Iris pigment epithelial cell (primary cell): ENCODE measurements at places on chromosomes 2 and 18.

DNA sequence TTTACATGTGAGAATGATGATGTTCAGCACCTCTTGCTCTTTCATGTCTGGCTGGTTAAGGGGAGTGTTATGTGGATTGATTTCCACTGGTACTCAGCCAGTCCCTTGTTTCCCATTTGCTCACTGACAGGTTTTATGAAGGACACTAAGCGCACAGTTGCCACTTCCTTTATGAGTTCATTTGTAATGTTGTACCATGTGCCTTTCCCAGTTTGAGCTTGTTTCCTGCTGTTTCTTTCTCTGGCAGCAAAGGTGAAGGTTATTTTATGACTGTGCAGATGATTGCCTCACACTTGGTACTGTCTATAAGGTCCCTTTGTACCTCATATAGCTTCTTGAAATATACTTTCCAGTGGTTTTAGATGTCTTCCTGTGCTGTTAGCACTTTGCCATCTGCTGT is 1700.5 kb upstream of the TMEFF2 start:
- no peak for DNase-seq

DNA sequence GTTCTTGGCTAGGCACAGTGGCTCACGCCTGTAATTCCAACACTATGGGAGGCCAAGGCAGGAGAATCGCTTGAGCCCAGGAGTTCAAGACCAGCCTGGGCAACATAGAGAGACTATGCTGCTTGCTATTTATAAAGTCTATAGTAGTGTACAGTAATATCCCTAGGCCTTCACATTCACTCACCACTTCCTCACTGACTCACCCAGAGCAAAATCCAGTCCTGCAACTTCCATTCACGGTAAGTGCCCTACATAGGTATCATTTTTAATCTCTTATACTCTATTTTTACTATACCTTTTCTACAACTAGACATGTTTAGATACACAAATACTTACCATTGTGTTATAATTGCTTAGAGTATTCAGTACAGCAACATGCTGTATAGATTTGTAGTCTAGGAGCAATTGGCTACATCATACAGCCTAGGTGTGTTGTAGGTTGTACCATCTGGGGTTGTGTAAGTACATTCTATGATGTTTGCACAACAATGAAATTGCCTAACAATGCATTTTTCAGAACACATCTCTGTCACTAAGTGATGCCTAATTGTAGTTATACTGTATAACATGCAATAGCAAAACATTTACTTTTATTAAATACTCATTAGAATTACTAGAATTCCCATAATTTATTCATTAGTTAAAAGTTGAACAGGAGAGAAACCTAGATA is 8.8 kb downstream of the DHX57 start:
- DNase-seq = peak; percentile 37

- DNase-seq = no peak
These were observed 458.0 kb upstream of the HS6ST1 start for GRCh38 chr2:128776461-128777195.

DNA sequence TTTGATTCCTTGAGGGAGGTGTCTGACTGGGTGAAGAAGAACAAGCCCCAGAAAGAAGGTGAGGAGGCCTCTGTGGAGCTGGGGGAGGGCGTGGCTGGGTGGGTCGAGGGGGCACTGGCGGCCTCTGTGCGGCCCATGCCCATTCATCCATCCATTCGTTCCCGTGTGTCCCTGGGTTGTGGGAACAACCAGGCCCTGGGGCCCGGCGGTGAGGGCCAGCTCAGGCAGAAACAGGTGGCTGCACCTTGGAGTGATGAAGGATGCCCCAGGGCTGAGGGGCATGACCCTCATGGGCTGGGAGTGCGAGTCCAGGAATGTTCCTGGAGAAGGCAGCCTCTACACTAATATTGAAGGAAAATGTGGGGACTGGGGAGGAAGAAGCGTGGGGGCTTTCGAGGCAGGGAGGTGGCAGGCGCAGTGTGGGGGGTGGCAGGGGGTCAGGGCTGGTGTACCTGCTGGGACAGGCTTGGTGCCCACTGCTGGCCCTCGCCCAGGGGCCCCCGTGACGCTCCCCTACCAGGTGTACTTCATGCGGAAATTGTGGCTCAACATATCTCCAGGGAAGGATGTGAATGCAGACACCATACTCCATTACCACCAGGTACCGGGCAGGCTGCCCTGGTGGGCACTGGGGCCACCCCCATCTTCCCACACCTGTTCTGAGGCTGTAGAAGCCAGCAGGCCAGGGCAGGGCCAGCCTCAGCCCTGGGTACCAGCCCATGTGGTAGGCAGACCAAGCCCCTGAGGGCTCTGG is 11.2 kb upstream of the GPR17 start:
- DNase-seq = no peak

DNA sequence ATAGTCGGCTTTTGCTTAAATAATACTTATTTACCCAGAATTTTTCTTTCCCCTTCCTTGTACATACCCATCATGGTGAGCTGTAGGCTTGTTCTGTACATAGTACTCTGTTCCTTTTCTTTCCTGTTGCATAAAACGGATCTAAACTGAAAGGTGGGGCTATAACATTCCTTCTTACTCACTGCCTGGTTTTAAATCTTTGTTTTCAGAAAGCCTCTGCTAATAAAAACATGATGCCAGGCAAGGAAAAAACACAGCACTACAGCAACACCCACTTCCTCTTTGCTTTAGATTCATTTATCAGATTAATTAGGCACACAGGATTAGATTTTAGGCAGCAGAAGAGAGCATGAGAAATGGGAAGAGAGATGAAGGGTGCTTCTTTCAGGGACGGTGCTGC is 19.6 kb upstream of the STON1 start:
- DNase-seq = peak; percentile 76

- peak; percentile 81 for DNase-seq
These were observed 50.0 kb downstream of the GPD2 start for GRCh38 chr2:156486147-156486546.

DNA sequence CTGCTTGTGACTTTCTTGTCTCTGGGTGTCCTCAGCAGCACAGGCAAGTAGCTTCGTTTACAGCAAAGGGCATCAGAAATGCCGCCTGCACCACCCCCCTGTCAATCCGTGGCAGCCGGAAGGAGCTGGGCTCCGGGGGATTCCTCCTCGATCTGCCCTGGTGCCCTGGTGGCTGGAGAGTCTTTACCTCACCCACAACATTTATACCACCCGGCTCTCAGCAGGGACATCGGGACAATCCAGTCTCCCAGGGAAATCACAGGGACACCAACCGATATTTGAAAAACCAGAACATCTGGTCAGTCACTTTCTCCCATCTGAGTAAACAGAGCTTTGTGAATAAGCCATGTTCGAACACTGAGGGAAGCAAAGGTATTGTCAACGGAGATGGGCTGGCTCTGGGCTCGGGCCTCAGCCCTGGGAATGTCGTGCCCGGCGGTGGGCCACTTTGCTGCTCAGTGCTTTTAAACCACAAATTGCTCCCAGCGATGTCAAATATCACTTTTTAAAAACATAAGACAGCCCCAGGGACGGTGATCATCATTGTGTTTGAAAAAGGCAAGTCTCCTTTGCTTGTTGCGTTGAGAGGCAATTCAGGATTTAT is 210.0 kb upstream of the SALL3 start:
- DNase-seq = no peak

GRCh38 chr2:101047075-101047766 is 45.1 kb downstream of the RPL31 start:
- peak; percentile 20 for DNase-seq

DNA sequence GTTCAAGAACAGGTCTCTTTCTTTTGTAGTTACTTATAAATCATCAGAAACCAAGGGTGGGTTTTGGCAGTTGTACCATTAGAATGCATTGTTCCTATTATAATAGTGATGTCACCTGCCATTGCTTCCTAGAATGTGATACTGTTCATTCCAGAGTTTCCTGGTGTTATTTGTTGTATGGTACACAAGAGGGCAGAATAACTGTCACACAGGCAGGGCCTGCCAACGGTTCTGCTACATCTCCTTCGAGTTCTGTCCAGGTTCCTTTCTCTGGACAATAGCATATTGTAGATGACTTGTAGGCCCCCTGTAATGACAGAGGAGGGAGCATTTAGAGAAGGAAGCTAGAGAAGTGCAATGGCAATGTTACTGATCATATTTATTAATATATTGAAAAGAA is 98.3 kb downstream of the KLHL14 start:
- DNase-seq = no peak

- DNase-seq = no peak
These were observed 156.8 kb downstream of the STK39 start for GRCh38 chr2:168090366-168091135.

- DNase-seq = no peak
These were observed 63.9 kb upstream of the ACVR1 start for GRCh38 chr2:157940024-157940423.

DNA sequence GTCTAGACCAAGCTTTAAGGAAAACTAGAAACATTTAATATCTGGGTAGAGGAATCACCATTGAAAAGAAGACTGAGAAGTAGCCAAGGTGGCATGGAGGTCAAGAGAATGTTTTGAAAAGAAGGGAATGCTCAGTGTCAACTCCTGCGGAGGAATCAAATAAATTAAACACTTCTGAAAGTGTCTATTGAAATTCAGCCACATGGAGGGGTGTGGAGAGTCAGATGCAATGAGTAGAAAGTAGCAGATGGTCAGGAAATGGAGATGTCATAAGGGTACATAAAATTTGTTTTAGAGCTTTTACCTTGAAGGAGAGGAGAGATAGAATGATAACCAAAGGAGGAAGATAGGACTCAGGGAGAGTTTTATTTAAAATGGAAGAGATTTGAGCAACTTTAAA is 35.1 kb downstream of the NLRC4 start:
- no peak for DNase-seq

- DNase-seq = no peak
These were observed 282.7 kb downstream of the DCDC2C start for GRCh38 chr2:3986063-3986462.

- DNase-seq = peak; percentile 87
These were observed 284.9 kb downstream of the OSR1 start for GRCh38 chr2:19073522-19073921.

DNA sequence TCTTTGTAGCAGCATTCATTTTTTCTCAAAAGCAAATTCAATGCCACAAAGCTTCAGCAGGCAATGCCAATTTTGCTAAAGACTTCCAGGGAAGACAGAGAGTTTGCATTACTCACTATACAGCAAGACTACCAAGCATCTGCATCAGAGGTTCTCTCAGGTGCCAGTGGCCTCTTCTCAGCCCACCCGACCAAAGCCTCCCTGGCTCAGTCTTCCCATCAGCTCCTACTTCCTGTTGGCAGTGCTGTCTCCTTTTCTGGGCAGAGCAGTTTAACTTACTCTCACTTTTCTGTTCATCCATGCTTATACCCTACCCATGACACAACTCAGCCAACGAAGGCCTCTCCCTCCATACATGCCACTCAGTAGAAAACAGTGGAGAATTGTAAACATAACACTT is 157.1 kb downstream of the TRABD2A start:
- no peak for DNase-seq

GRCh38 chr18:75200605-75201280 is 8.2 kb downstream of the PTGR3 start:
- no peak for DNase-seq

- peak; percentile 81 for DNase-seq
These were observed 236.4 kb downstream of the PIEZO2 start for GRCh38 chr18:10912790-10913545.

- peak; percentile 79 for DNase-seq
These were observed 62.0 kb downstream of the TGIF1 start for GRCh38 chr18:3511980-3512379.

DNA sequence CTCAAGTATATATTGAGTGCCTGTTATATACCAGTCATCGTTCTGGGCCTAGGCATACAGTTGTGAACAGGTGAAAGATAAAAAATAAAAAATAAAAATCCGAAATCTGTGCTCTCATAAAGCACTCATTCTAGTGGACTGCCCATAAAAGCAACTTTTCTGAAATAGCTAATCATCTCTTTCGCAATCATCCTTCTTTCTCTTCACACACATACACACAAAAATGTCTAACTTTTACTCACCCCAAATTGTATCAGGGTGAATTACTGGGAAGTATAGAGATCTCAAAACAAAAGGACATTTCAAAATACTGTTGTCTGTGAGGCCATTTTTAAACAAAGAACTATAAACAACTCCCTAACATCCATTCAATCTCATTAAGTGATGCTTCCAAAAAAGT is 29.6 kb upstream of the ORC2 start:
- DNase-seq = peak; percentile 69

DNA sequence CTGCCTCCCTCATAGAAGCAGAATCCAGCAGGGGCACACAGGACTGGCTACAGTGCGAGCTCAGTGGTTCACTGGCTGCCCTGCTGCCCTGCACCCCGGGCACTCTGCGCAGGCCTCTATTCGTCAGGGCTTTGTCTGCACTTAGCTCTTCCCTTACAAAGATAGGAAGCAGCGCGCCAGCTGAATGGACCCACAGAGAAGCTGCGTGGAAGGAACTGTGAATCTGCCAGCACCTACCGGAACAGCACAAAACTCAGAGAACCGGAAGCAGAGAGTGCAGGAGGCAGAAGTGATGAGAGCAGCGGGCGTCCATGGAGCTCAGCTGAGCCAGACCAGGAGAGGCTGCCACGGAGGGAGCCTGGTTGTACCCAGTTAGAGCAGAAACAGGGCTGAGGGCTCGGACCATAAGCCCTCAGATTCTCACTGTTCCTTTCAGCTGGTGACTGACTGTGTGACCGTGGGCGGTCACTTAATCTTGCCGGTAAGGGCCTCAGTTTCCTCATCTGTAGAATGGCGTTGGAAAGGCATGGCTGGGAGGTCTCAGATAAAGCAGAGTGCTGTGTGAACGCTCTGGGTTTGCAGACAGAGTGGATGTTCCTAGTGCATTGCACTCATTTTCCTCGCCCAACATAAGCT is 23.1 kb upstream of the SLC66A3 start:
- no peak for DNase-seq

DNA sequence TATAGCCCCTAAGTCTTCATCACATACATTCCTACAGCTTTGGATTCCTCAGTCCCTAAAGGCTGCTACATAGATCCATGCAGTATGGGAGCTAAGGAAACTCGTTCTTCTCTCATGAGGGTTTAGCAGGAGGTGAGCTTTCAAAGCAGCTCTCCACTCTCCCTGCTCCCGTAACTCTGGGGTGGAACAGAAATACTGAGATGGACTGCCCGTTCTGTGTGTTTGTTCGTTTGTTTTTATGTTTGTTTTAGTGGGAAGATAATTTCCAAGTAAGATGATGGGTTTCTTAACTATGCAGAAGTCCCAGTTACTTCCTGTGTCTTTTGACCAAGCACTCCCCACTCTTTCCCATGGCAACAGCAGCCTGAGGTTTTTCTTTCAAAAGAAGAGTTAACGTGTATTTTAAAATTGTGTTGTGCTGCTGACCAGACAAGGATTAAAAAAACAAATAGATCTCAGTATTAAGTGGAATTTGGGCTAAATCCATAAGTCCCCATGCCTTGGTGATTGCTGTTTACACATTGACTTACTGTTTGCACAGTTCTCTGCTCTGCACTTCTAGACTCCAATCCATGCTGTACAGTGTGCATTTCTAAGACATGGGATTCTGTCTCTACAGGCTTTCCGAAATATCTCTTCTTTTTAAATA is 156.4 kb upstream of the SH3BP4 start:
- DNase-seq = peak; percentile 21

DNA sequence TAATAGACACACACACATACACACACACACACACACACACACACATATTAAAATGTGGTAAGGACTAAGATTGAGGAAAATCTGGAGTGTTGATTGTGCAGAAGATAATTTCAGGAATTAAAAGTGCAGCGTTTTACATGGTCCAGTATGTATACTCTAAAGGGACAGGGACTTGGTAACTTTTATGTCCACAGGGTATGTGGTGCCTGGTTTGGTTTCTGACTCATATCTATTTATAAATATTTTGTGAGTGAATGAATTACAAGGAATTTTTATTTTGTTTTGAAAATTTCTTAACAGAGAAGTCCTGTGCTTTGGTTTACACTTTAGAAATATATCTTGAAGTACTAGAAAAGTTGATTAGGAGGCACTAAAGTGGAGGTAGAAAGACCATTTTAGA is 287.7 kb upstream of the NXPH2 start:
- no peak for DNase-seq

- peak; percentile 51 for DNase-seq
These were observed 625 bp upstream of the NBAS start for GRCh38 chr2:15561574-15562344.
